ENCODE measurements at places on chromosomes 2 and 18. TPM values are rescaled to one million over a fixed set of nuclear protein-coding genes. Genes with fewer than 3 reads are reported as not detected.

Gene MC4R
- total RNA-seq: not detected

Gene C1GALT1C1L
- 0.56 TPM for total RNA-seq

Gene RAPGEF4
- total RNA-seq: 11.7 TPM

Gene ZBTB7C
- 5.0 TPM for total RNA-seq

Gene POMC
- total RNA-seq: 18.5 TPM

Gene RFTN2
- 27.3 TPM for total RNA-seq

Gene CHST9
- total RNA-seq: not detected

Gene HEATR5B
- total RNA-seq: 34.0 TPM

Gene KCNG3
- total RNA-seq: 1.1 TPM

Gene SPP2
- not detected for total RNA-seq

Gene ABCA12
- total RNA-seq: not detected

Gene SPC25
- not detected for total RNA-seq

Gene LONRF2
- total RNA-seq: 2.5 TPM

Gene SPTBN1
- 1,042 TPM for total RNA-seq

Gene LAMA3
- total RNA-seq: 42.5 TPM

Gene LIPG
- 0.94 TPM for total RNA-seq

Gene TM4SF20
- total RNA-seq: not detected

Gene LRATD1
- 4.4 TPM for total RNA-seq

Gene NR4A2
- total RNA-seq: 178 TPM

Gene CYS1
- 1.6 TPM for total RNA-seq

Gene FBXO36
- total RNA-seq: 3.5 TPM

Gene CRYGC
- not detected for total RNA-seq

Gene LYG2
- total RNA-seq: not detected

Gene COL5A2
- 82.0 TPM for total RNA-seq

Measured in omental fat pad (tissue), 4 donors.